Liver (tissue), 10 donors: ENCODE measurements at places on chromosomes 12 and 14.

DNA sequence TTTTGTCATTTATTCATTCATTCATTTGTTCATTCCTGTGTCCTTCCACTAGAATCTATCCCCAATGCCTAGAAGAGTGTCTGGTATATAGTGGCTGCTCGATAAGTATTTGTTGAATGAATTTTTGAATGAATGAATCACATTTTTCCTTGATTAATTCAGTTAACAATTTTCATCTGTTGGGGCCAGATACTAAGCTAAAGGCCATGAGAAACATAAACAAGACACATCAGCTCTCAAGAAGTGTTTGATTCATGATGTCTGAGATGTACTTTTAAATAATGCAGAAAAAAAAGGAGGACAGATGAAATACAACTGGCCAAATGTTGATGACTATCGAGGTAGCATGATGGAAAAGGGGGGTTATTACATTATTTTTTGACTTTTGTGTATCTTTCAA is 48.1 kb upstream of the TMED10 start:
- DNase-seq: no peak

GRCh38 chr12:104651811-104652210 is 195.1 kb downstream of the CHST11 start:
- DNase-seq: no peak

DNA sequence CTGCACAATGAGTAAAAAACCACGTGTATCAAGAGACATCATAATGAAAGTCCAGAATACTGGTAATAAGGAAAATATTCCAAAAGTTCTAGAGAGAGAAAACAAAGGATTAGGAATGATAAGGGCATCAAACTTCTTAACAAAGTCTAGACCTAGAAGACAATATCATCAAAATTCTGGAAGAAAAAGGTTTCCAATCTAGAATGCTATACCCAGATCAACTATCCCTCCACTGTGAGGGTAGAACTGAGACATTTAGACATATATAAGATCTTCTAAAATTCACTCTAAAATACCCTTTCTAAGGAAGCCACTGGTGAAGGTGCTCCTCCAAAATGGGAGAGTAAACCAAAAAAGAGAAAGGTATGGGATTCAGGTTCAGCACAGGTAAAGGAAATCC is 2.9 kb downstream of the C1RL start:
- no peak for DNase-seq

DNA sequence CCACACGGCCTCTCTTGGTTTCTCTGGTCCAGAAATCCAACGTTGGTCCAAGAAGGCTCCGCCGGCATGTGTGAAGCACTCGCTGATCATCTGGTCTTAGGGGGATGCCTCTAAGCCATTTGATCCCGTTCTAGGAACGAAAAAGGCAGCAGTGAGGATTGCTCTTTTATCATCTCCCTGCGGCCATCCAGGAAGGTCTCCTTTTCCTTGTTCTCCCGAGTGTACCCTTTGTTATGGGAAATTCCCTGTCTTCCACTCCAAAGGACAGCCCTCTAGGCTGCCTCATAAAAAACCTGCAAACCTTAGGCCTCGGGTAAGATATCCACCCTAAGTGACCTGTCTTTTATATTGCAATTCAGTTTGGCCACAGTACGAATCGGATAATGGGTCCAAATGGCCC is 85.8 kb downstream of the TMTC3 start:
- no peak for DNase-seq

GRCh38 chr12:108526482-108527165 is 11.5 kb downstream of the FICD start:
- no peak for DNase-seq

- DNase-seq: no peak
Measured at GRCh38 chr12:52321418-52321817, 220 bp upstream of the KRT83 start.
